ENCODE measurements at places on chromosomes 16 and 17. TPM values are rescaled to one million over a fixed set of nuclear protein-coding genes. Genes with fewer than 3 reads are reported as not detected.

DNA sequence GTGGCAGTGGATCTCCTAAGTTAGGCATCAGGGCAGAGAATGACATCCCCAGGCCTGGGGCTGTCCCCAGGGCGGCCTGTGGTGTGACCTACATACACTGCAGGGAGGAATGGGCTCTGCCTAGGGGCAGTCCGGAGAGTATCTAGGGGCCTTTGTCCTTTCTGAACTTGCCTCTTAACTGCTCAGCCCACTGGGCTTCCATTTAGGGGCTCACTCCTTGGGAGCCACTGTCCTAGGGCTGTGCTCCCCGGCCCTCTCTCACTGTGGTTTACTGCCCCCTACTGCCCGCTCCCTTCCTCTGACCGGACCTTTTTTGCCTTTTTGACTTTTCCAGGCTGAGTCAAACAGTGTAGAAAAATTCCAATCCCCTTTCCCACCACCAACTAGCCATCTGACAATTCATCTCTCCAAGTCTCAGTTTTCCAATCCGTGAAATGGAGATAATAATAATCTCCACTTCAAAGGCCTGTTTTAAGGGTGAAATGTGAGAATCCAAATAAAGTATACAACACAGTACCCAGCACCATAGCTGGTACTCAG, 66.8 kb downstream of the DNAH3 start:
- peak; percentile 72 for DNase-seq

The PYDC1 gene
- total RNA-seq = not detected

The TMEM114 gene
- not detected for total RNA-seq

DNA sequence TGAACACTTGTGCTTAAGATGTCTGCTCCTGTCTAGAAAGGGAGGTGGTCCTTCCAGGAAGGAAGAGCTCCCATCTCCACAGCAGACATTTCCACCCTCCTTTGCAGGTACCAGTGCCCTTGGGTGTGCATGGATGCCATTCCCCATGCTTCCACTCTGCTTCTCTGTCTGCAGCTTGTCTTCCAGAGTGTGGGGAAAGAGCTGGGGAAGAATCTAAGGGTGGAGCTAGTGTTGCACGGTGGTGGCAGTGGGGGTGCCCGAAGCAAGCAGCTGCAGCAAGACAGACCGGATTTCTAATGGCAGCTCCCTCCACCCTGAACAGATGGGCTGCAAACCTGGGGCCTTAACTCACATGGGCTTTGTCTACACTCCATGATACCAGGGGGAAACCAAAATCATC, 22.6 kb upstream of the HOXB13 start:
- no peak for DNase-seq

GRCh38 chr17:63196772-63197335, 230.8 kb downstream of the TANC2 start:
- no peak for DNase-seq

DNA sequence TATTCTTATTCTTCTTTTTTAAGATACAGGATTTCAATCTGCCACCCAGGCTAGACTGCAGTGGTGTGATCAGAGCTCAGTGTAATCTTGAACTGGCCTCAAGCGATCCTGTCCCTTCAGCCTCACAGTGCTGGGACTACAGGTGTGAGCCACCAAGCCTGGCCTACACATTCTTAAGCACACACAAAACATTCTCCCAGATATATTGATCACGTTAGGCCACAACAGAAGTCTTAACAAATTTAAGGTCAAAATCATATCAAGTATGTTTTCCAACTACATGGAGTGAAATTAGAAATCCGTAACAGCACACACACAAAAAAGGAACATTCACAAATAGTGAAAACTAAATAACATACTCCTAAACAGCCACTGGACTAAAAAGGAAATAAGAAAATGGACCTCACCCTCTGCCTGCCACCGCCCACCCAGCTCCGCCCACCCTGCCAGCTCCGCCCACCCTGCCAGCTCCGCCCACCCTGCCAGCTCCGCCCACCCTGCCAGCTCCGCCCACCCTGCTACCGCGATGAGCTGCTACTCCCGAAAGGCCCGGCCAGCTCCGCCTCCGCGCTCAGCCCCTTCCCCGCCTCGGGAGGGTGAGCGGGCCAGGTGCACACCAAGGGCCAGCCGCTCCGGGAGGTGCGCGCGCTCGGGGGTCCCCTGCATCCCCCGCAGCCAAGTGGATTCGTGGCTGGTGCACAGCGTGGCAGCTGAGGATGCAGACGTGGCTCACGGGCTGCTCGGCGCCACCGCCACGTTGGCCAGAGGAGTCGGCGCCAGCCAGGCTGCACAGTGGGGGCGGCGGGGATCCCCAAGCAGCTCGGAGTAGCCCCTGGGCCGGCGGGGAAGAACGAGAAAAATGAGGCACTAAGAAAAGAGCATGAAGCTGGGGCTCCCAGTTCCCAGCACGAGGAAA, 41.2 kb downstream of the C16orf87 start:
- peak; percentile 78 for DNase-seq

The NUP85 gene
- total RNA-seq = 83.9 TPM

DNA sequence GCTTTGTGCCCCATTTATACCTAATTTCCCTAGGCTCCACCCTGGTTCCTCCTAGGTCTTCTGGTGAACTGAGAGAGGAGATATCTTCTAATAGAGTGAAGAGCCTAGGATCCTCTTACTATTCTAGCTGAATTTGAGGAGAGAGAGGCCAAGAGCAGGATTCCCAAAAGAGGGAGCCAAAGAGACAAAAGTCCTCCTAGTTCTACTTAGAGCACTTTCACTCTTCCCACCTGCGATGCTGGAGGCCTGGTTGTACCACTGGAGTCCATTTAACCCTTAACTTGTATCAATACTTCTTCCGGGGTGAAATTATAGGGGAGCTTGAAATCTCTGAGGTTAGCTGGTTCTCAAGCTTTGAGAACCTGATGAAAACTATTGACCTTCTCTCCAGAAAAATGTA, 3.4 kb upstream of the SSH2 start:
- no peak for DNase-seq

GRCh38 chr17:32827227-32827626, 49.7 kb downstream of the MYO1D start:
- DNase-seq = no peak
